ENCODE measurements at places on chromosomes 5 and 9.

DNA sequence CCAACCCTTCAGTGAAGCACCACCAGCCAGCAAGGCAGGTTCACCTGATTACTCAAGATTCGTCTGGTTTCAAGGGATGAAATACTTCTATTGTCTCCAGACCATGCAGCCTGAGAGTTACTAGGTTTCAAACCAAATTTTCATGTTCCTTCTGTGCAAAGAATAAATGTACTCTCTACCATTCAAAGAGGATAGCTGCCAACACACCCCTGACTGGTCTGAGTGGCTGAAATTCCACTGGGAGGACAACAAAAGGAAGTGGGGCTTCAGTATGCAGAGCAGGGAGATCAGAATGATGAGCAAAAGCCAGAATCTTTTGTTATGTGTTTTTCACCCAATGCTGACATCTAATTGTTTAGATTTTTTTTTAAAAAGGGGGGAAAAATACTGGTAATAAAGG, 356.3 kb downstream of the BNC2 start:
- DNase-seq: no peak

DNA sequence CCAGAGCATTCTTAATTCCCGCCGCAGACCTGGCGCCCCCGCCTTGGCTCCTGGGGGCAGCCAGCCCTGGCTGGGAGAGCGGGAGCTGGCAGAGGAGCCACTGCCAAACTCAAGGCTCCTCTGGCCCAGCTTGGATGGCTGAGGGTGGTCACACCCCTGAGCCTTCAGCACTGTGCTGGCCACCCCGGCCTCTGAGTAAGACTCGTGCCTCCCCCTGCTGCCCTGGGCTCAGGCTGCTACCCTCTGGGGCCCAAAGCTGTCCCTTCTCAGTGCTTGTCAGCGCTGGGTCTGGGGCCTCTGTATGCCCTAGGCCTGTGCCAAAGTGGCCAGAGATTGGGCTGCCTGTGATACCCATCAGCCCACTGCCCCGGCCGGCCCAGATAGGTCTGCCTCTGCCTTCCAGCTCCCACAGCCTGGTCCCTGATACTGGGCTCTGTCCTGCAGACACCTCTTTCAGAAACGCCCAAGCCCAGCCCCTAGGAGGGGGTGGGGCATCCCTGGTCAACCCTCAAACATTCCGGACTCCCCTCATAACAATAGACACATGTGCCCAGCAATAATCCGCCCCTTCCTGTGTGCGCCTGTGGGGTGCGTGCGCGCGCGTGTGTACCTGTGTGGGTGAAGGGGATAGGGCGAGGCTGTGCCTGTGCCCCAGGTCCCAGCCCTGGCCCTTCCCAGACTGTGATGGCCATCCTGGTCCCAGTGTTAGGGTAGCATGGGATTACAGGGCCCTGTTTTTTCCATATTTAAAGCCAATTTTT, 4.4 kb upstream of the PRR7 start:
- DNase-seq: no peak

GRCh38 chr5:7269591-7270274, 126.2 kb upstream of the ADCY2 start:
- DNase-seq: no peak

- DNase-seq: no peak
Measured at GRCh38 chr5:77431719-77432118, 60.4 kb downstream of the WDR41 start.

GRCh38 chr5:124065508-124065907, 553.5 kb downstream of the CSNK1G3 start:
- no peak for DNase-seq

- DNase-seq: no peak
Measured at GRCh38 chr5:157559301-157559700, 16.3 kb downstream of the ADAM19 start.

- DNase-seq: no peak
Measured at GRCh38 chr9:69584759-69585158, 87.4 kb downstream of the APBA1 start.

DNA sequence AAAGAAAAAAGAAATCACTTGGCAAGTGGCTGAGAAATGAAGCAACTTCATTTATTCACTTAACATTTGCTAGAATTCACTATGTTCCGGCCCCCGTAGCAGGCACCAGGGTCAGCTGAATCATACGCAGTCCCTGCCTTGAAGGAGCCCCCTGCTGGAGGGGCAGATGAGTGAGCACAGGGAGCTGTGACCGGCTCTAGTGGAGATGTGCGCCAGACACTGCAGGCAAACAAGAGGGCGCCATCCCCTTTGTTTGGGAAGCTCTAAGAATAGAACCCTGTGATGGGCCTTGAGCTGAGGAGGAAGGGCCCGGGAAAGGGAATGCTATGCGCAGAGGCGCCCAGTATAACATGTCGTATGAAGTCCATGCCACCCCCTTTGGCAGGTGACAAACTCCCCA, 20.2 kb upstream of the RPL26L1 start:
- no peak for DNase-seq

GRCh38 chr5:75260708-75261107, 24.0 kb upstream of the ANKRD31 start:
- DNase-seq: no peak

DNA sequence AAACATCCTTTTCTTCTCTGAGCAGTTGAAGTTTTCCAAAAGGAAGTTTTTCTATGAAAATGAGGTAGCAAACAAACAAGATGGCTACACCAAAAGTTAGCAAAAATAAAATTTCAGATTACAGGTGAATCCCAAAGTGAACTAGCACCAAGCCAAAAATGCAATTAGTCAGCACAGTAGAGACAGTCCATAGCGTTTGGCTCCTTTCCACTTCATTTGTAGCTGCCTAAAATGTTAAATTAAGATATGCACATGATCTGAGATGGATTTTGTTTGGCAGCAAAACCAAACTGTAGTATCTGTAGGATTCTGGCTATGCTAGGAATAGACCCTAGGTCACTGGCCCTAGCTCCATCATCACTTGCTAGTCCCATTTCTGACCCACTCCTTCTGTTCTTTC, 45.7 kb upstream of the SHOC1 start:
- DNase-seq: no peak

DNA sequence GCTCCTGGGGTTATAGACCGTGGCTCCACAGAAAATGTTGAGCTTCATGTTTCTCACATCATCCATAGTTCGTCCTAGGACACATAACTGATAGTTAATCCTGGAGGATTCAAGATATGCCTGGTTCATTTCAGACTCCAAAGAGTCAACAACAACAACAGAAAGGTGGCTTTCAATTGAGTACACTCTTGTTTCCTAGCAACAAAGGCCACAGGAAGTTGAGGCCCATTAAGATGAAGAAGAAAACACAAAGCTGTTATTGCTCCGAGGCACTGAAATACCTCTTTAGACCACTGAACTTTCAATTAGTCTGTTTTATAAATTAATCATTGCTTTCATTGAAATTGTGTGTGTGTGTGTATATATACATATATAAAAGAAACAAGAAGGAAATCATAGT, 154.5 kb downstream of the YIPF5 start:
- no peak for DNase-seq

GRCh38 chr5:65647941-65648340, 23.1 kb downstream of the SHLD3 start:
- DNase-seq: no peak

- DNase-seq: peak; percentile 84
Measured at GRCh38 chr5:132369474-132370180, at the start of gene SLC22A5. Gene SLC22A5, plus strand, starts transcription at chr5:132369710. Its CDS starts 263 bp downstream, at chr5:132369973.

DNA sequence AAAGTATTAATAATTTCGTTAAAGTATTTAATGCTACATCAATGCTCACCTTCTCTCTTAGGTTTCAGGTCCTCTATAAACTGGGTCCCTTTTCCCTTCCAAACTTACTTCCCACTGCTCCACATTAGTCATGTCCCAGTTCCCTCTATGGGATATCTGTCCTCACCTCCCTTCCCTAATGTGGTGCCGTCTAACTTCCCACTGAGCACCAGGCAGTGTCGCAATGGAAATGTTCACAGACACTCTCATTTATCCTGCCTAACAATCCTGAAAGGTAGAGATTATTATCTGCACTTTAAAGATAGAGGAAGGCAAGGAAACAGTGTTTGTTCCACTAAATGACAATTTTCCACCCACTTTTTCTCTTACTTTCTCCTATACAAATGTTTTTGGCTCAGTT, 329.7 kb downstream of the CWC27 start:
- DNase-seq: no peak

DNA sequence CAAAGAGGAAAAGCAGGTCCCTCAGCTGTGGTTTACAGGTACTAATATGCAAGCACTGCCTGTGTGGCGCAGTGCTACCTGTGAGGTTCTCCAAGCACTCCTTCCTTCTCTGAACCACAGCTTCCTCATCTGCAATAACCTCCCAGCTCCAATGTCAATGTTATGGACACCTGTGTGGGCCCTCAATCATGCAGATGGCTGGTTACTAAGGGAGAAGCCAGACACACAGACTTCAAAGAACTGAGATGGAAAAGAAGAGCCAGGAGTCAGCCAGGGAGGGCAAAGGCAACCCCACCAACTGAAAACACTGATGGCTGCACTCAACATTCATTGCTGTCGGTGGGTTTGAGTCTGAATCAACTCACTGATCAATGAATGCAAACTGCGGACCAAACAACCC, 77.7 kb downstream of the NR6A1 start:
- DNase-seq: no peak

GRCh38 chr5:164352695-164353094, 847.3 kb downstream of the MAT2B start:
- DNase-seq: no peak

DNA sequence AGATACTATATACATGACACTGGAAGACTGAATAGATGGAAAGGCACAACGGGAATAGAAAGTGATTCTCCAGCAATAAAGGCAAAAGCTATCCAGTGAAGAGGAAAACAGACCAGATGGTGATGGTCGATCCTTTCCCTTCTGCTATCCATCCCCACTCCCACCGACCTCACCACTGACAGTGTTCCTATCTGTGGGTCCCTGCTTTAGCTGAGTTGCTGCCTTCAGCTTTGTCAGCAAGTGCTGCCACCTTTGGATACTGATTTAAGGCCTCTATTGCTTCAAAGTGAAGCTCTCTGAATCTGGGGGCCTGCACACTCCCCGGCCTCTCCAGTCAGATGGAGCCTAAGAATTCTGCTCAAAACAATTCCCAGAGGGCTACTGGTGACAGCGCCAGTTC, 32.3 kb downstream of the EPB41L4A start:
- DNase-seq: no peak

GRCh38 chr5:125293223-125293622, 546.8 kb upstream of the ZNF608 start:
- no peak for DNase-seq

DNA sequence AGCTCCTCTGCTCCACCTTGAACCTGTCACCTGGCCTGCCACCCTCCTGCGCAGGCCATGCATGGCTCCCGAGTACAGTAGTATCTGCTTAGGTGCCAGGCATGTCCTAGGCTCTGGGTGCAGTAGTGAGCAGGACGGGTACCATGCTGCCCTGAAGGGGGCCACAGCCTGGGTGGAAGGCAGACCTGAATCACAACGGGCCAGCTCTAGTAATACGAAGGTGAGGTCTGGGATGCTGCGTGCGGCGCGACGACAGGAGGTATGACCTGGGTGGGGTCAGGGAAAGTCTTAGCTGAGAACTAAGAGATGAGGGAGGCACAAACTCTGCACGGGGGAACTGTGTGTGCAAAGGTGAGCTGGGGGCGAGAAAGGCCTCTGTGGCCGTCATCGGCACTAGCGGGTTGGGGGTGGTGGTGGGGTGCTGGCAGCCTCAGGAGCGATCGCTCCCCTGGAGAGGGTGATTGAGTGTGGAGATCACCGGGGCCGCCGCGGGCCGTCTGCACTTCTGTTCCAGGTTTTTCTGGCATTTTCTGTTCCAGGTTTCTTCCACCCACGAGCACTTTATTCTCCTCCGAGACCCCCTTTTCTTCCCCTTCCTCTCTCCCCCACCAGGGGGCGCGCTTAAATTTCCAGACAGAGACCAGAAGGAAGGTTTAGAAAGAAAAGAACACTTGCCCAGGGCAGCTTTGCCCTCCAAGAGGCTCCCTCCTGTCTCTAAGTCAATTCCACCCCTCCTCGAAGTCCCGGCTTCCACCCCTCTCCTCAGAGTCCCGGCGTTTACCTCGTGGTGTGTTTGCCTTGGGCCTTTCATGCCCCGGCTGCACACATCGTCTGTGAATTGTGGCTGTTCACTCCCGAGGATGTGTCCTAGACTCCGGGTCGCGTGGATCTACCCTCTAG, 15.1 kb downstream of the PDLIM4 start:
- DNase-seq: peak; percentile 60

- no peak for DNase-seq
Measured at GRCh38 chr9:132879457-132880323, 992 bp downstream of the SPACA9 start.

DNA sequence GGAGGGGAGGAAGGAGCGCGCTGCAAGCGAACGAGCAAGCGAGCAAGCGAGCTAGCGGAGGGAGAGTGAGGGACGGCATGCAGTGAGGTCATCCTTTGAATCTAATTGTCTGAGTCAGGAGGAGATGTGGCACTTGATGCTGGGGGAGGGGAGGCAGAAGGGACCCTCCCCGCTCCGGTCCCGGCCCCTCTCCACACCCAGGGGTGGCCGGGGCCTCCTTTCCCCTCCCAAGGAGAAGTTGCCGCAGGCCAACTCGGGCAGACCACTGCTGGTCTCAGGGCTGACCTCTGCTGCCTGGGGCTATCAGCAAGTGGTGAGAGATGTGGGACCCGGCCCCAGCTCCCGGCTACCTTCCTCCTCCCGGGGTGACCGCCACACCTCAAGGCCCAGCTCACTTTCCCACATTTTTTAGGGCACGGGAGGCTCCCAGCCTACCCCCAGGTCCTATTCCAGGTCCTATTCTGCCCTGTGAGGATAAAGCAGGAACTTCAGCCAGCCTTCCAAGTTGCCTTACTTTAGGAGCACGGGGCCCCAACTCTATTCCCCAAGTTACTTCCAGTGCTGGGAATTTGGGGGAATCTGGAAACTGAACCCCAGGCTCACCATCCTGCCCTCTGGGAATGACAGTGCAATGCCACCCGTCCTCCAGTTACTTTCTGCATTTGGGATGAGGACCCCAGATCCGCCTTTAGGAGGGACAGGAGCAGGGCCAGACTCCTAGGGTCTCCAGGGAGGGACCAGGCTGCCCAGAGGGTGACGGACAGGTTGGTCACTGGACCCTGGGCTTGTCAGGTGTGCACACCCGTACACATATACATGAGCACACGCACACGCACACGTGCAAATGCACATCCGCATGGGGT, 11.1 kb downstream of the CNTFR start:
- no peak for DNase-seq

- no peak for DNase-seq
Measured at GRCh38 chr9:128607642-128608350, 48.9 kb downstream of the DYNC2I2 start.

GRCh38 chr5:95162231-95162992, 122.5 kb downstream of the MCTP1 start:
- no peak for DNase-seq

DNA sequence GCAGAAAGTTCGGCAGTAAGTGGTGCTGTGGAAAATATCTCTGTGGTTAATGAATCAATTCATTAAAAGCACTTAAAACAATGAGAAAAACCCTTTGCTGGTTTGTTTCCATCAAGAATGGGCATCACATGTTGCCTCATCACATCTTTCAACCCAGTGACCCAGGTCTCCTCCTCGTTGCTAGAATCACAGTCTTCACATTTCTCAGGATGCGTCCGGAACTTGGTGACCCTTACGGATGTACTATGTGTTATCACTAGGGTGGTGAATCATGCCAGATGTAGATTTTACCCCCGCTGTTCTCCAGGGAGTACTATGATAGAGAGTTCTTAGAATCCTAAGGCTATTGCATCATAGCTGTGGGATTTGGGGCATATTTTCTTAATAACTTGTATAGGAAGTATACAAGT, 217.9 kb upstream of the KLF4 start:
- no peak for DNase-seq

- DNase-seq: no peak
Measured at GRCh38 chr5:22076586-22076985, 776.6 kb downstream of the CDH12 start.

Data from LoVo (cell line).